ENCODE measurements at places on chromosomes 3 and 15. TPM values are rescaled to one million over a fixed set of nuclear protein-coding genes. Genes with fewer than 3 reads are reported as not detected.

GRCh38 chr3:28936154-28936553, 344.7 kb upstream of the RBMS3 start:
- ATAC-seq, result no peak

GRCh38 chr3:49013738-49014660, 4.4 kb downstream of the DALRD3 start:
- ATAC-seq, result no peak

DNA sequence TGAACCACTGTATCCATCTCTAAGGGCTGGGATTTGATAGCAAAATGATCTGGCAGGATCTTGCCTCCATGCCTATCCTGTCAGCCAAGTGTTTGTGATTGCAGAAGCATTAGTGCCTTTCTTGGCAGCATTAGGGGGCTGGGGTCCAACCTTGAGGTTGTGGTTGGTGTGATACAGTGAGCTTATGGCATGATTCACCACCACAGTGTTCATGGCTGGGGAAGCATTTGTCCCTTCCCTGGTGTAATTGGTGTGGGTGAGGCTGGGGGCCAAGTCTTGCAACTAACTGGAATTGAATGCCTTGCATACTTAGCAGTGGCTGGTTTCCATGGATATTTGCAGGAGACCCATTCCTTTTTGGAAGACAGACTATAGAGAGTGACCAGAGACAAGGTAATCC, 271.0 kb upstream of the TBL1XR1 start:
- peak; percentile 32 for ATAC-seq

- ATAC-seq, result peak; percentile 92
Measured at GRCh38 chr3:169668957-169669741, 5.6 kb upstream of the MECOM start.

- ATAC-seq, result no peak
Measured at GRCh38 chr3:107894998-107895397, 195.8 kb downstream of the CD47 start.

CIDEC gene
- 12.4 TPM for total RNA-seq

HCLS1 gene
- 68.1 TPM for total RNA-seq

DNA sequence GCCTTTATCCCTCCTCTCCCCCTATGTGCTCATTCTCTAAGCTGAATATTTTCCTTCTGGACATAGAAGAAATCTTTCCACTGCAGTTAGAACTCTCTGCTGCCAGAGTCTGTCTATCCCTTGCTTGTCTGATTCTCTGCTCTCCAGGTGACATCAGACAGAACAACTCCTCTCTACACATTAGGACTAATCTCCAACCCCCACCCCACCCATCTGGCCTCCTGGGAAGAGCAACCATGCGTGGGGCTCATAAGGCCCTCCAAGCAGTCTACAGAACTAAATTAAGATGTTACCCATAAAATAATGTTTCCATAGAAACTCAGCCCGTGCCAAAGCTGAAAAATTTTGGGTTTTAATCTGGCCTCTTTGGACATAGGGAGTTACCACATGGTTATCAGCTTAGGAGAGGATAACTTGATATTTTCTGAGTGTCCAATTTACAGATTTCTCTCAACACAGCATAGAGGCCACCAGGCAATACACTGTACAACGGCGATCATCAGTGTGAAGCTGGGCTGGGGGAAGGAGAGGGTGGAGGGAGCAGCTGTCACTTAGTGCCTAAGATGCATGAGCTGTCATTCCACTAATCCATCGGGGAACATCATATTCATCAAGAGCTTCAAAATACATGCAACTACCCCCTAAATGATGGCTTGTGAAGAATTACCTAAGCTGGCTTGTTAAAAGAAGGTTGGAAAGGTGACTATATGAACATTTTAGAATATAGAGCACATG, 199.4 kb downstream of the CLSTN2 start:
- ATAC-seq, result no peak

- no peak for ATAC-seq
Measured at GRCh38 chr15:77710637-77711036, 77.9 kb upstream of the LINGO1 start.

DNA sequence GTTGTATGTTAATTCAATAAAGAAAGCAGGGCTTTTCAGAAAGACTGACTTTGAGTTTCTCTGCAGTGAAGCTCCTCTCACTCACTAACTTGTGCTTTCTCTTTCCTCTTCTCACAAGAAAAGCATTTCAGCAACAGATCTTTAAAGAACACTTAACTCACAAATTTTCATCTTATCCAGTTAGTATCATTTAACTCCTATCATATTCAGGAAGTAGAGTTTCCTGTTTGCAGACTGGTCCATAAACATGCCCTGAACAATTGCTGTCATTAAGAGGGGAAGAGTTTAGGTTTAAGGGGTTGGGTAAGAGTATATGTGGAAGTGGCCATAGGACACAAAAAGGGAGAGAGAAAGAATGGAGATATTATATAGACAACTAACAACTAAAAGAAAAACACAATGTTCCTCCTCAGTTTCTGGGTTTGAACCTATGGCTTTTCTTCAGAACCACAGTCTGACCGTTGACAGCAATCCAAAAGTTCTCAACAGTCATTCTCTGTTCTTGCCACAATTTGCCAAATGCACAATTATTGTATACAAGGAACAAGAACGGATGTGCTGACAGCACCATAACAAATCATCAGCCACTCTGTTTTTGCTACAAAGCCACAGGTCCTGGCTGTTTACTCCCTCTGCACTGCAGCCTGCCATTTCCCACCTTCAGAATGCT, 63.9 kb downstream of the CHAC1 start:
- ATAC-seq, result no peak

DNA sequence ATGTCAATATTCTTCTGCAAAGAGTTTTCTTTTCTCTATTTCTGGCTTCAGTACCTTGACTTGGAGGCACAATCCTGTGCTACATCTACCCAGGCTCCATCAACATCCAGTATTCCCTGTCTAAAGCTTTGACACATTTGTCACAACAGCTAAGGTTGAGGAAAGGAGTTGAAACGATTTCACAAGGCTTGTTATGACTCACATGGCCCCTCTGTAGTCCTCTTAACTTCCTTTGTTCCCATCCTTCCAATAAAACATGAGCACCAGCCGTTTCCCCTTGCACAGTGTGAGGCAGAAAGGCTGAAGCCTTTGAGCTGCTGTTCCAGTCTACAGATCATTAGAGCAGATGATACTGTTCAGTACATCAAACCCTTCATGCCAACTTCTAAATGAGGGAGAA, 163.0 kb upstream of the TMCO5A start:
- no peak for ATAC-seq

AMIGO3 gene
- 0.31 TPM for total RNA-seq

SYNM gene
- total RNA-seq, result 1,155 TPM

HACL1 gene
- 20.3 TPM for total RNA-seq

DNA sequence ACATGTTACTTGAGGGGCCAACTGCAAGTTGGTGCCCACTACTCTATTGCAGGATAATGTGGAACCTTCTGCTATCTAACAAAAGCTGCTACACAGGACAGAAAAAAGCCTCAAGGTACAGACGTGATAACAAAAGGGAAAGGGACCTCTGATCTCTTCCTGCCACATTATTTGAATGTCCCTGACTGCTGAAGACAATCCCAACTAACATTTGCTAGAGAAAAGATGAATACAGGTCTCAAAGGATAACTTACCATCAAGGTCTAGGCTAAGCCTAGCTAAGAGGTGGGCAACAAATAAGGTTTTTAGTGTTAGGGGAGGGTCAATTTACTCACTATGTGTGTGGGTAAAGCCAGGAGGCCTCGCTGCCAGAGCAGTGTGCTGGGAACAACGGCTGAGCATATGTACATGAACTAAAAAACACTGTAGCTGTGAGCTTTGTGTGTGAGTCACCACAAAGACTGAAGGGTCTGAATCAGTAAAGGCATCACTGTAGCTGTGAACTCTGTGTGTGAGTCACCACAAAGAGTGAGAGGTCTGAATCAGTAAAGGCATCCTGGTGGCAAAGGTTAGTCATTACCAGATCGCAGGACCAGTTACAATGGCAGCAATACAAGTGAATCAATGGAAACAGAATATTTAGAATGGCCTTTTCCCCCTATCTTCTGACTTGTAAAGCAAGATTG, 111.7 kb downstream of the LMLN start:
- ATAC-seq, result no peak

- peak; percentile 68 for ATAC-seq
Measured at GRCh38 chr3:129485721-129486663, 42.4 kb upstream of the RHO start.

DNA sequence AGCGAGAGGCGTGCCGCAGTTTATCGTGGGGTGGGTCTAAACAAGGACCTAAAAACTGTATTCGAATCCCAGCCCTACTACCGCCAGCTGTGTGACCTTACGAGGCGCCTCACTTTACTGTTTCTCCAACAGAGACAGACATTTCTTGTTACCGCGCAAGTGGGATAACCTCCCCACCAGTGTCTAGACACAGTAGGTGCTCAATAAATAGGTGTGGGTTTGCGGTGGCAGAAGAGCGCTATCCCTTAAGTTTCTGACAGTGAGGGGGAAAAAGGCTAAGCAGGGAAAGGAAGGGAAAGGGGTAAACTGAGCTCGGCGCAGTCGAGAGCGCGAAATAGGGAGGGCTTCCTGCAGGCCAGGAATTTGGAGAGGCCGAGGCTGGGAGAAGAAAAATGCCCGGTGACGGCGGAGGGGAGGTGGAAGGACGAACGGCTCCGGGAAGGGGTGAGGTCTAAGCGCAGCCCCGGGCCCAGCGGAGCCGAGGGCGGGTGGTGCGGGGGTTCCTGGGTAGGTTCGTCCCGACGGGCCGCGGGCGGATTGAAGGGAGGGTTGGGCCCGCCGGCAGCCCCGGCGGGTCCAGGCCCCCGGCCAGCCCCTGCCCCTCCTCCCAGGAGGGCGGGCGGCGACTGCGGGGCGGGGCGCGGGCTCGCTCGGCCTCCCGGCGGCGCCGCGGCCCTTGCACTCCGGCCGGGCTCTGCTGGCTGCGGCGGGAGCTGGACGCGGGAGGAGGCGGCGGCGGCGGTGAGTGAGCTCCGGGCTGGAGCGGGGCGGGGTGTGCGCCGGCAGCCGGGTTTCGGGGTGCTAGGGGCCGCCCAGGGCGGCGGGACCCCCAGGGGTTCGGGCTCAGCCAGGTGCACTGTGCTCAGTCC, at the start of gene CGNL1:
CGNL1 (plus strand) TSS at position 679 of the 869 bp plus-strand sequence. CDS start 61,495 bp downstream, outside the sequence.
- ATAC-seq, result peak; percentile 90

C2CD4A gene
- 0.12 TPM for total RNA-seq

FSIP1 gene
- 1.7 TPM for total RNA-seq

- ATAC-seq, result no peak
Measured at GRCh38 chr15:64478863-64479262, 18.5 kb downstream of the ZNF609 start.

HOMER2 gene
- 26.8 TPM for total RNA-seq

DNA sequence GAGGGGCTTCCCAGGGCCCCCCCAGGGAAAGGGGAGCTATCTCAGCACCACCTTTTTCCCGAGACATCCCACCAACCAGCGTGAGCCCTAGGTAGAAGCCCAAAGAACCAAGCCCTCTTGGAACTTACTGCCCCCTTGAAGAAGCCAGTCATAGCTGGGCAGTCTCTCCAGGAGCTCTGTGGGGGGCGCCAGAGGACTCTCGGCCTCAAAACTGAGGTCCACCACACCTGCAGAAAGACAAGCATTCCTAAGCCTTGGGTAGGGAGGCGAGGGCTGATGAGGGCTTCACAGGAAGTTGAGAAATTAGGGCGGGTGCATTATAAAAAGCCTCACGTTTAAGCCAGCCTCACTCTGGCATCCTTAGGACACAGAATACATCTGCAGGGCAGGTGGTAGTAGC, 9.0 kb downstream of the SSUH2 start:
- ATAC-seq, result no peak

CFAP100 gene
- total RNA-seq, result not detected

DNA sequence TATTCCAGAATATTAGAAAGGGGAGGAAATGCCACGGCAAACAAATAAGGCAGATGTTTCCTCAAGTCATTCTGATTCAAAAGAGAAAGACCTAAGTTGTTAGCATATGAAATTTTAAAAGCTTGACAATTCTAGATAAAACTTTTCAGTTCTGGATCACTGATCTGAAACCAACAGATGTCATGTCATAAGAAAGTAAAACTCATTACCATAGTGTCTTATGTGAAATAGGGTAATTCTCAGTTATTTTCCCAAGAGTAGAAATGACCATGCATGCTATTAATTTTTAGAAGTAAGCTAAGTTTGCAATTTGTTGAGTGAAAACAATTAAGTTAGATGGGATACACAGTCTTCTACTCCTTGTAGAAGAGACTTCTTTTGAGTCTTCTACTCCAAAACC, 630.3 kb downstream of the NAALADL2 start:
- ATAC-seq, result no peak

- ATAC-seq, result peak; percentile 54
Measured at GRCh38 chr3:187012609-187013051, 82.3 kb downstream of the ST6GAL1 start.

- ATAC-seq, result no peak
Measured at GRCh38 chr3:33541918-33542317, 101.7 kb upstream of the UBP1 start.

CHRD gene
- total RNA-seq, result 8.2 TPM

SNTN gene
- not detected for total RNA-seq

DNA sequence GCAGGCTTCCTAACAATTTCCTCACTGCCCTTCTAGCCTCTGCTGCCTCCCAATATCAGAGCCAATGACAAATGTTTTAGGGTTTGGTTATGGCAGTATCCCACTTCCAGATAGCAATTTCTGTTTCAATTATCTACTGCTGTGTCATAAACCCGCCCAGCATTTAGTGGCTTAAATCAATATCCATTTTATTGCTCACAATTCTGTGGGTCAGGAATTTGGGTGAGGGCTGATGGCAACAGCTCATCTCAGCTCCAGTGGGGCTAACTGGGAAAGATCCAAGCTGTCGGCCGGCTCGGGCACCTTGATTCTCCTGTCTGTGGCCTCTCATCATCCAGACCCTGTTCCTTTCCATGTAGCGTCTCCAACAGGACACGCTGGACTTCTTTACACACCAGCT, 85.3 kb upstream of the GOLGA8J start:
- ATAC-seq, result no peak

DNA sequence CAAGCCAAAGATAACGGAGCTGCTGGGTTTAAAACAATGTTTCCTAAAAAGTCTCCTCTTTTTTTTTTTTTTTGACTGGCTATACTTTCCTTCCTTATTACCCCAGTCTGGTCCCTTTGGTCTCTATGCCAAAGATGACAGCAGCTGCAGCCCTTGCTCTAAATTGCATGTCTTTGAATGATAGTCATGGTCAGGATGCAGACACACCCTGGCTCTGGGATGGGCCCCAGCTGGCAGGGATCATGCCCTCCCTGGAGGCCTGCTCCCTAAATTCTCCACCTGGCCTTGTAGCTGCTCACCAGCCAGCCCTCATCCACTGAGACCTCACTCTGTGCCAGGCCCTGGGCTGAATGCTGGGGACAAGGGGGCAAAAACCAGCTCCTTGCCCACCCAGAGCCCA, 95.8 kb downstream of the MESD start:
- ATAC-seq, result no peak

SAXO2 gene
- 9.0 TPM for total RNA-seq

IMPG2 gene
- total RNA-seq, result 0.62 TPM

ACKR2 gene
- total RNA-seq, result 9.3 TPM

- peak; percentile 52 for ATAC-seq
Measured at GRCh38 chr3:134462331-134462941, 23.3 kb downstream of the ANAPC13 start.

GRCh38 chr15:82828075-82828474, 18.6 kb downstream of the WHAMM start:
- ATAC-seq, result peak; percentile 48

DNA sequence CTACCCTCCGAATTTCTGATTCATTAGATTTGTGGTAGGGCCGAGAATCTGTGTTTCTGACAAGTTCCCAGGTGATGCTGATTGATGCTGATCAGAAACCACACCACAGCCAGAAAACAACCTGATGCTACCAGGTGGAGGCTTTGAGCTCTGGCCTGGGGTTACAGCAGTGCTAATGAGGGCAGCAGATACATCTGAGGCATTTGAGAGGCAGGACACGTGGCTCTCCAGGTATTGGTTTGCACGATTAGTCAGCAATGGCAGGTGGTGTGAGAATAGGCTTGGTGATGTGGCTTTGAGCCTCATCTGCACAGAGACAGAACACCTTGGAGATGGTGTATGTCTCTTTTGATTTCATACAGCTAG, 78.8 kb upstream of the THBS1 start:
- ATAC-seq, result no peak

Measured in gastroesophageal sphincter (tissue), 4 donors.